ENCODE measurements at places on chromosomes 13 and 19.
A peak's percentile ranks its signal among the peaks of the same experiment; 100 is the strongest.

DNA sequence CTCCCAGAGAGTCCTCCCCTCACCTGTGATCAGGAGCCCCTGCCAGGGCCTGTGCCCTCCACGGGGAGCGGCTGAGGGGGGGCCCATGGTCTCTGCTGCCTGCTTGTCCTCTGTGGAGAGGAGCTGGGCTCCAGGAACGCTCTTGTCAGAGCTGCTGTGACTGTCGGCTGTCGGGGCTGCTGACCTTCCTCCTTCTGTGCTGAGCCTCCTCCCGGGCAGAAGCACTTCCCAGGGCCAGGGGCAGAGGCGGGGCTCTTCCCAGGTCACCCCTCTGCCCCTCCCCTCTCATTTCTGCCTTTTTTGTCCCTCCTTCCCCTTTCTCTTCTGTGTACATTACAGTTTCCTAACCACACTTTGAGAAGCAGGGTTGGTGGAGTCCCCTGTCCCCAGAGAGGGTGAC is at the start of gene CEACAM4:
Gene CEACAM4 (minus strand): TSS at position 198 of the 400 bp plus-strand sequence. CDS start 111 bp downstream, at position 87.
- peak; percentile 20 for DNase-seq

GRCh38 chr13:44837250-44837649 is 152.0 kb downstream of the NUFIP1 start:
- DNase-seq: no peak

- no peak for DNase-seq
These were observed 117.2 kb downstream of the MIPEP start for GRCh38 chr13:23771956-23772355.

DNA sequence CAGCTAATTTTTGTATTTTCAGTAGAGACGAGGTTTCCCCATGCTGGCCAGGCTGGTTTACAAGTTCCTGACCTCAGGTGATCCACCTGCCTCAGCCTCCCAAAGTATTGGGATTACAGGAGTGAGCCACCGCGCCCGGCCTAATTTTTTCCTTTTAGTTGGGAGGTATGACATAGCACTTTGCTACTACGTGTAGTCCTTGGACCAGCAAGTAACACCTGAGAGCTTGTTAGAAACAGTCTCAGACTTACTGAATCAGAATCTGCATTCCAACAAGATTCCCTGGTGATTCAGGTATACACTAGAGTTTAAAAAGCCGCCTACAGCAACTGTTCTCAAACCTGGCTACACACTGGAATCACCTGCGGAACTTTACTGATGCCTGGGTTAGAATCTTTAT is 1.8 kb upstream of the FARP1 start:
- no peak for DNase-seq

- no peak for DNase-seq
These were observed 4.7 kb downstream of the EEF1AKMT1 start for GRCh38 chr13:20769091-20769490.

DNA sequence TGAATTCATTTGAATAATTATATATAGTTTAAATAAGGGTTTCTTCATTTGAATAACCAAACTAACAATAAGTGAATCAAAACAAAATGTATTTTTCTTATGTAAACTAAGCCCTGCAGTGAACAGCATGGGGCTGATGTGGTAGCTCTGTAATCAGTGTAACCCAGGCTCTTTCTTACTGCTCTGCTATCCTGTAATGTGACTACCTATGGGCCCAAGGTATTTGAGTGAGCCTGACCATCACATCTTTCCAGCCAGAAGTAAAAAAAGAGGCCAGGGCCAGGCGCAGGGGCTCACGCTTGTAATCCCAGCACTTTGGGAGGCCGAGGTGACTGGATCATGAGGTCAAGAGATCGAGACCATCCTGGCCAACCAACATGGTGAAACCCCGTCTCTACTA is 494.6 kb downstream of the DCT start:
- DNase-seq: no peak

GRCh38 chr19:3132971-3133792 is 2.7 kb upstream of the GNA15 start:
- DNase-seq: peak; percentile 63

DNA sequence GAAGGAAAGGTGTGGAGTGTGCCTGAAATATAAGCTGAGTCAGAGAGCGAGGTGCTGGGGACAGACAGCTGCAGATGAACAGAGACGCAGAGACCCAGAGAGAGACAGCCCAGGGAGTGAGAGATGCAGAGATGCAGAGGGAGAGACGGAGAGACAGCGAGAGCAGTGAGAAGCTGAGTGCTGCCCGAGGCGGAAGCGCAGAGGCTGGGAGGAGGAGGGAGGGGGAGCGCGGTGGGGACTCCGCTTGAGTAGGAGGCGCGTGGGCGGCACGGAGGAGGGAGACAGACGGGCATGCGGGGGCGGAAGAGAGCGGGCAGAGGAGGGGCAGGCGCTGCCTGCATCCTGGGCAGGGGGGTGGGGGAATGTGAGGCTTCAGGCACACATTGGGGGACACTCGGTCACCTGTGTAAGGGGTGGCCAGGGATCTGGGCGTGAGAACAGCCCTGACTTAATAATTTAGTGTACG is 25.7 kb downstream of the SLC8A2 start:
- no peak for DNase-seq

DNA sequence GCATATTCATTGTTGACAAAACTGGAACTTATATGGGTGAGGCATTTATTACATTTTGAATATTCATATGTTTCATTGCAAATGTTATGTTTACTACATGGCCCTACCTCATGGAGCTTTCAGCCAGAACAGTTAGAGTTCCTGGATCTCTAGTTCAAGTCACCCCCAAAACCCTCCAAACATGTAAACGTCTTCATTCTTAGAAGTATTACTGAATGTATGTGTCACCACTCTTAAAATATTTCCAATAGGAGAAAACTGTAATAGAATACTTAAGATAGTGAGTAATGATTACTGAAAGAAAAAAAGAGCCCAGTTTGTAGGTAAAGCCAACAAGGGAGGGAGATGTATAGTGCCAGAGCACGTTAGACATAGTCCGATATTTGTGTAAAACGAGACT is 23.5 kb downstream of the URI1 start:
- no peak for DNase-seq

DNA sequence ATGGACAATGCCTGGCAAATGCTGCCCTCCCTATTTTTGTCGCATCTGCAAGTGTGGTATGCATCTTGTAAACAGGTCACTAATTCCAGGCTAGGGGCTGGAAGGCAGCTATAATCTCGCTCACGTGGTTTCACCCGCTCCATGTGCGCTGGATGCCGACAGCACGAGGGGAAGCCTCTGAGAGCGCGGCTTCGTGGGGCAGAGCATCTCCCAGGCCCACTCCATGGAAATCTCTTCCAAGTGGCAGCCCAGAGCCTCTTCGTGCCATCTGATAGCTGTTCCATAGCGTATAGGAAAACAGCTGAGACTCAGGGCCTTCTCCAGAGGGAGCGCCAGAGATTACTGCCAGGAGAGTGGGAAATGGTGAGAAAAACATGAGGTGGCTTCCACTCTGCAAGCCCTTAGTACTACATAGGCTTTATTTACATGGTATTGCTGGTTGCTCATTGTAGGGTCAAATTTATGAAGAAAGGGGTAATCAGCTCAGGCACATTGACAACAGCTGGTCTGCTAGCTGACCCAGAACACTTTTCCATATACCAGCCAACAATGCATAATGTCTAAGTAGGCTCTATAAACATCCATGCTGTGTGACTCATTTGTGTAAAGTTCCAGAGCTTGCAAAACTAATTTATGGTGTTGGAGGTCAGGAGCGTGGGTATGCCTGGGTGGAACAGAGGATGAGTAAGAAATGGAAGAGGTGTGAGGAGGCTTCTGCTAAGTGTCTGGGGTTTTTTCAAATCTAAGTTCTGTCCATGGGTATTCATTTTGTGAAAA is 165.2 kb downstream of the SHISA2 start:
- DNase-seq: no peak

- no peak for DNase-seq
These were observed 2.1 kb downstream of the EDNRB start for GRCh38 chr13:77916488-77916887.

DNA sequence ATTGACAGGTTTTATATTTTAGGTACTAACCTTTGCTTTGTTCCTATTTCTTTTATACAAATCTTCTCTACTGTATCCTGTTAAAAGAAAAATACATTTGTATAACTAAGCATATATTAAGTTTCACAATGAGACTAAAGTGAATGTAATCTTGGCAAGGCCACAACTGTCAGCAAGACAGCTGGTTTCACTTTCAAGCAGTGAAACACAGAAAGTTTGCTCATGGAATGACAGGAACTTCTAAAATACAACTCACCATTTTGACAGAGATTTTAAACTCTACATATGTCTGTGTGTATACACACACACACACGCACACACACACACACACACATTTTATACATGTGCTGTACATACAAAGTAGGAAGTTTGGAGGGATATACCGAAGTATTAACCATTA is 53.3 kb downstream of the PARP4 start:
- no peak for DNase-seq

- no peak for DNase-seq
These were observed 1218.8 kb upstream of the ATXN8OS start for GRCh38 chr13:68888832-68889231.

GRCh38 chr19:9856609-9857008 is 21.5 kb downstream of the PIN1 start:
- DNase-seq: no peak

DNA sequence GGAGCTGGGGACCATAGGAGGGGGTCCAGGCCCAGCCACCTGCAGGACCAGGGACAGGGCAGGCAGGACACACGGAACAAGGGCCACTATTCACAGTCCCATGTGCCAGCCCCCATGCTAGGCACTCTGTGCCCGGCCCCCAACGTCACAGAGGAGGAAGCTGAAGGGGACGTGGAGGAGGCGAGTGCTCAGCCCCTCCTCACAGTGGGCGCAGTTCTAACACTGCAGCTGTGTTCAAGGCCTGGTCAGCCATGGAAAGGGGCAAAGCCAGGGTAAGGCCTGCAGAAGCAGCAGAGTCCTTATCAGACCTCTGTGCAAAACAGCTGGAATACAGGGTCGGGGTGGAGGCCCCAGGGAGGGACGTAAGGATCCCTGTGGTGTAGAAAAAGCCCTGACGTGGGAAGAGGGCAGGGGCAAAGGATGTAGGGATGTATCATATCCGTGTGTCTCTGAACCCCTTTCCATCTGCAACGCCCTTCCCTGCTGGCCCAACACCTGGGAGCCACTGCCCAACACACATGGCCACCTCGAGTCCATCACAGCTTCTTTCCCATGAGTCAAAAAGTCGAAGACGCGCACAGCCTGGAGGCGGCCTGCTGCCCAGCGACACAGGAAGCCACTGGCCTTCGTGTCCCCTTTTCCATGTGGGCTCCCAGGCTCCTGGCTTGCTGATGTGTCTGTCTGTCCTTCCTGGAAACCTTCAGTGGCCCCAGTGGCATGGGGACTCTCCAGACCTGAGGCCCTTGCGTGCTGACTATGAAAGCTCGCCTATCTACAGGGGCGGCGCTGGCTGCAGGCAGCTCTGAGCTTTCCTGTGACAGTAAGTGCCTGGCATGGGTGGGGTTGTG is 28.0 kb downstream of the SH3GL1 start:
- no peak for DNase-seq

All from pons (tissue), 1 donor.